ENCODE measurements at places on chromosomes 2 and 18.

DNA sequence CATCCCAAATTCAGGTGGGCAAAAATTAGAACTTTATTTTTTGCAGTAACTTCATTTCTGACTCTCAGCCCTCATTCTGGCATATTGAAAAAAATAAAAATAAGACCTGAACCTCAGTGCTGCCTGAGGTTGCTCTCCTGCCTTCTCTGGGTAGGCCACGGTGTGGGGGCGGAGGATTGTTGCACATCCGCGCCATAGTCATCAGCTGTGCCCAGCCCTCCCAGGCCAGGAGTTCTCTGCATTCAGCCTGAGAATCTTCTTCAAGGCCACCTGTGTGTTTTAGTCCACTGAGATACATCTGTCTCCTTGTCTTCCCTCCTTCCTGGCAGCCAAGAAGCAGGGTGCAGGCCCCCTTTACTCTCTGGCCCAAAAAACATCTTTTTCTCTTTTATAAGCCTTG lies 94.7 kb downstream of the ARMC9 start:
- no peak for DNase-seq

DNA sequence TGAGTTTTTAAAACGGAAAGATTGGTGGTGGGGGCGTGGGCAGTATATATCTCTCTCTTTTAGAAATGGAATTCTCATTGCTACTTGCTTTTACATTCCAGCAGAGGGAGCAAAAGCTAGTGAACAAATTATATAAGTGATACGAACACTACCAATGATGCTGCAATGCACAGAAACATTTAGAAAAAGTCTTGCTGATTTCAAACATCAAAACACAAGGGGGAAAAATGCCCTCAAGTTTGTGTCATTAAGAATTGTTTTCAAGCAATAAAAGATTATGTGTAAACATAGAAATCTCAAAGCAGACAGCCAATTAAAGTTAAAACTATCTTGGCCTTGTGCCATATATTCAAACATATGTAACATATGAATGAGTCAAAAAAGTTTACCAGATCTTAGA lies 296.3 kb upstream of the KCNJ3 start:
- DNase-seq: no peak

- DNase-seq: no peak
Measured at GRCh38 chr18:67023059-67023458, 419.2 kb upstream of the CDH19 start.

DNA sequence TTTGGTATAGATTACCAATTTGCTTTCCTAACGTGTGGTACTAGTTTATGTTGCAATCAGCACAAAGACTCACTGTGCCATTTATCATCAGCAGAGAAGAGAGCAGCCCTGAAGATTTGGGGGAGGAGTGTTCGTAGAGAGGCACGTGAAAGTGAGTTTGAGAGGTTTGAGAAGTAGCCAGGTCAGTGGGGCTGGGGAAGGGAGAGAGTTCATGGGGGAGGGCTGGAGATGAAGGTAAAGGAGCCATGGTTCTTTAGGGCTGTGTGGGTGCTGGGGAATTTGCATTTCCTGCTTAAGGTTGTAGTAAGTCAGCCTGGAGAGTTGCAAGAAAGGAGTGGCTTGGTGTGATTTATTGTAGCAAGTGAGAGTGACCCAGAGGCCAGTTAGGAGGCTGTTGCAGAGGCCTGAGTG lies 172.1 kb downstream of the NEDD4L start:
- DNase-seq: no peak

- no peak for DNase-seq
Measured at GRCh38 chr2:30780776-30781330, 26.4 kb downstream of the CAPN13 start.

- no peak for DNase-seq
Measured at GRCh38 chr2:181430406-181431118, 26.6 kb upstream of the ITGA4 start.

GRCh38 chr18:63187791-63188460 lies 131.6 kb downstream of the BCL2 start:
- DNase-seq: no peak

GRCh38 chr18:41395695-41396094 lies 559.3 kb upstream of the PIK3C3 start:
- no peak for DNase-seq

DNA sequence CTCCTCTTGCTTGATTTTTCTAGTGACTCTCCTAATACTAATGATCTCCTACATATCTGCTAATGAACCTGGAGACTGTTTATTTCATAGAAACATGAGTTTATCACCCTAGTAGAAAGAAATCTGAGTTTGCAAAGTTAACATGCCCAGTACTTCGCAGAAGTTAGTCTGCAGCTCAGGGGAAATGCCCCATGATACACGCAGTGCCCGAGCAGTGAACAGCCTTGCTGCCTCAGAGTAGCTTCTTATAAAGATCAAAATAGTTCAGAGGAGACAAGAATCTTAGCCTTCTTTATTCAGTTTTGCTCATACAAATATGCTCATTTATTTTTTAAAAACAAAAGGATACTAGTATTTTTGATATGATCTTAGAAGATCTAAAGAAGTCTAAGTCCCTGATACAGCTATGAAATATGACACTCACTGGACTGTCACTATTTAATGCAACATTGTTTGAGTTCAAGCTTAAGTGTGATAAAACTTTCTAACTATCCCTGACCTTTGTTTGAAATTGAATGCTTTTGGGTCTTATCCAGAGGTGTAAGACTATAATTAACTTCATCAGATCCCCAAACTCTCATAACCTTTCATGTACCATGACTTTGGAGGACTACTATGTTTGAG lies 20.5 kb downstream of the FRZB start:
- DNase-seq: no peak

DNA sequence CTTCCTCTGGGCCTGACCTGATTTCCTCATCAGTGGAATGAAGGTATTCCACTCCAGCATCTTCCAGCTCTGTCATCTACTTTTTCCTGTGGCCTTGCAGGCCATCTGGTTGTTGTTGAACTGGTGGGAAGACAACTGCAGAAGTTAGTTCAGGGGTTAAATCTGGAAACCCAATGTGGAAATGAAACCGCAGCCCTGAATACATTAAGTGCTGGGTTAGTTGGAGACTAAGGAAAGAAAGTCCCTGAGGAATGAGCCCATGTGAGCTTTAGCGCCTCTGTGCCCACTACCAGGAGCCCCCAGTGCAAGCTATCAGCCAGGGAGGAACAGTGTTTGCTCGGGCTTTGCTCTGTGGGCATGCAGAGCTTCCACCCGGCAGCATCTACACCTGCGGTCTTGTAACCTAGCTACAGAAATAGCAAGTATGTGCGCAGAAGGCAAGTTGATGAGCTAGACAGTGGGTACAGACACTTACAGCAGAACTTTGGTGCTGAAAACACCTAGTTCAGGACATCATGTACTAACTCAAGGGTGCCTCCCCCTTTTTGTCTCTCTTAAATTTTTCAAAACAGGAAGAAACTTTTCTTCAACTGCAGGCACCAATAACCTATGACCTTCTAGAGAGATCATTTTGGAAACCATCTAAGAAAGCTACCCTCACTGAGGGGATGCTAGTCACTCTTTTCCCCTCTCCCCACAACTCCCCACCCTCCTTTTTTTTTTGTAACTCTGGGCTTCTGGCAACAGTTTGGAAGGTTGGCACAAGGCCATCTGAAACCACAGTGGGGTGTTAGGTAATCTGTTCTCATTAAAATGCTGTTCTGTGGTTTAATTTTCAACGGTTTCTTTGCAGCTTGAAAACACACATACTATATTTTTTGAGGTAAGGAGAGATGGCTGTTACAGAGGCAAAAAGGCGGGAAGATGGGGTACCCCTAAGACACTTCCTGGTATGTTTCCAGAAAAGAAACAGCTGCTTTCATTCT lies 18.3 kb upstream of the CXCR4 start:
- DNase-seq: no peak

DNA sequence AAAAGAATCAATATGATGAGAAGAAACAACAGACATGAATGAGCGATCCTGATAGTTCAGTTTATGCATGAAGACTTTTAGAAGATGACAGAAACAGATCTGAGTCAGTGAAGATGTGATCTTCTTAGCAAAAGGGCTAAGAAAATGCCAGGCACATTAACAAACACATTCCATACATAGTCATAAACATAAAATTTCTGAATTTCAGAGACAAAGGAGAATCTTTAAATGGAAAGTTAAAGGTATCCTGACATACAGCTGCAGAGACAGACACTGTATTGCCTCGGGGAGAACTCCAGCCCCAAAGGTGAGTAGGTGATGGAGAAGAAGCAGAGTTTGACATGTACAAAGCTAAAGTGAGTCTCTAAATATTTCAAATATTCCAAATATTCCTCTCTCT lies 40.6 kb upstream of the FN1 start:
- DNase-seq: no peak
